ENCODE measurements at places on chromosomes 13 and 19. TPM values are rescaled to one million over a fixed set of nuclear protein-coding genes. Genes with fewer than 3 reads are reported as not detected.

- no peak overlapping the region for H3K4me3 ChIP-seq
- no peak overlapping the region for H3K27ac ChIP-seq
- no peaks in the 10 kb centered on the region for H3K4me1 ChIP-seq
Measured at GRCh38 chr13:51134763-51135365, 23.8 kb upstream of the C13orf42 start.

DNA sequence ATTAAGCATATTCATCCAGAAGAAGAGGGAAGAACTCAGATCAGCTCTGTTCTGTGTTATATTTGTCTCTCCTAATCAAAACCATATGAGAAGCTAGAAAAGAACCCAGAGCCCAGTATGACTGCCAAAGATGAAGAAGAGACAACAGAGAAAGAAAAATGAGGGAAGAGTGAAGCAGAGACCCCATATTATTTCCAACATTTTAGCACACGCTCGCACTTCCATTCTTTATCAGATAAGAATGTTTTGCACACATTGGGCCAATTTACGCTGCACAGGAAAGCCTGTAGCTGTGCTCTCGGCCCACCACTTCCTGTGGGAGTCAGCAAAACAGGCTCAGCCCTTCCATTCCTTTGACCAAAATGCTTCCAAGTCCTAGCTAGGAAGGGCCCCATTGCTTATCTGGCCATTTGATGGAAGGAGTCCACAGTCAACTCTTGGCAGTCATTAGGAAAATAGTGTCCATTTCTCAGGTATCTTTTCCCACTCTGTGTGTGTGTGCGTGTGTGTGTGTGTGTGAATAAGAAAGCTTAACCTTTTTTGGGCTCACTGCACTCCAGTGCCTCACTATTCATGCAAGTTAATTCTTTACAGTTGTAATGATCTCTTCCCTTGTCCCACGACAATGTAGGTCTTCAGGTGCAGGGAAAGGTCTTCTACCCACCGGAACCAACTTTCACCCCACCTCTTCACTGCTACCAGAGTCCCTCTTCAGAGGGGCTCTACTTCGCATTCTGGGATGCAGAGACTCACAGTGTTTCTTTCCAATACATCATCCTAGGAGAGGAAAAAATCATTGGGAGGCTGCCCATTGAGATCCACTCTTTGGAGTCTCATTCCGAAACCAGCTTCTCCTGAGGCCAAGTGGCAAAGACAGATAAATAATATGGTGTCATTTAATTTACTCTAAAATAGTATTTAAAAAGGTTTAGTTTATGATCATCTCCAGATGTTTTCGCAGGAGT lies 237.5 kb downstream of the COG6 start:
- no peak overlapping the region for H3K4me3 ChIP-seq
- no peaks in the 10 kb centered on the region for H3K27me3 ChIP-seq
- DNase-seq = no peak
- no peak overlapping the region for H3K27ac ChIP-seq

DNA sequence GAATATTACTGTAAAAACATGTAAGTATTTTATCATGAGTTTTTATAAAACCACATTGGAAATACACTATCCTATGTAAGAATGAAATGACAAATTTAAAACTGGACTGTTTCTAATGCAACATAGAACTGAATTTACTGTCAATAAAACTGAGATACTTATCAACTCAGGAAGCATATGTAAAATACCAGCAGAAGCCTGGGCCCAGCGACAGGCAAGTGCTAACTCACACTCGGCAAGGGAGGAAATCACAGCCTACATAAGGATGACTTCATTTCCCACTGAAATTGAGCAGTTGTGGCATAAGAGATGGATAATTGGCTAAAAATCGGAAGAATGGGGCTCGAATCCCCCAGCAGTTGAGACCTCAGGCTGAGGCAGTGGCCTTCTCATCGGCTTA lies 12.1 kb downstream of the PROZ start:
- H3K36me3 ChIP-seq = no peaks in the 10 kb centered on the region
- H3K4me3 ChIP-seq = no peak overlapping the region
- no peak for DNase-seq
- H3K27me3 ChIP-seq = no peaks in the 10 kb centered on the region
- no peak overlapping the region for H3K27ac ChIP-seq
- no peaks in the 10 kb centered on the region for H3K4me1 ChIP-seq

DNA sequence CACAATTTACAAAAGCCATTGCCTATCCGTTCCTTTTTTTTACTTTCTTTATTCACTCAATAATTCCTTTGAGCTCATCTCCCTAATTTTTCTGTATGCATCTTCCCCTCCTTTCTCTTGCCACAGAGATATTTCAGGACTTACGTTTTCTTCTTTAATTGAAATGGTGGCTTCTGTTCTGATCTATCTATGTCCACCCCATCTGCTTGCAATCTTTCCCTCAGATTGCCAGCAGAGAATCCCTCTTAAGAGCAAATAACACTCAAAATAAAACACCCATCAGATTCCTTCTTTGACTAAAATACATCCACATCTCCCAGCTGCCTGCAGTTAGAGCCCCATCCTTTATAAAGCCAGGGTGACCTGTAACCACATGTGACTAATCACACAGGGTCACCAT lies 478.6 kb downstream of the EFNB2 start:
- H3K27me3 ChIP-seq = no peaks in the 10 kb centered on the region
- H3K36me3 ChIP-seq = no peaks in the 10 kb centered on the region
- no peak overlapping the region for H3K27ac ChIP-seq
- H3K4me1 ChIP-seq = no peaks in the 10 kb centered on the region
- H3K4me3 ChIP-seq = no peak overlapping the region

ZSCAN5A gene
- total RNA-seq = 13.8 TPM

NKG7 gene
- 0.23 TPM for total RNA-seq

ZNF223 gene
- total RNA-seq = 2.2 TPM

ISYNA1 gene
- 351 TPM for total RNA-seq

Measured in Panc1 (cell line).